ENCODE measurements at places on chromosomes 5 and 9. TPM values are rescaled to one million over a fixed set of nuclear protein-coding genes. Genes with fewer than 3 reads are reported as not detected.

Gene BTNL3
- total RNA-seq = not detected

DNA sequence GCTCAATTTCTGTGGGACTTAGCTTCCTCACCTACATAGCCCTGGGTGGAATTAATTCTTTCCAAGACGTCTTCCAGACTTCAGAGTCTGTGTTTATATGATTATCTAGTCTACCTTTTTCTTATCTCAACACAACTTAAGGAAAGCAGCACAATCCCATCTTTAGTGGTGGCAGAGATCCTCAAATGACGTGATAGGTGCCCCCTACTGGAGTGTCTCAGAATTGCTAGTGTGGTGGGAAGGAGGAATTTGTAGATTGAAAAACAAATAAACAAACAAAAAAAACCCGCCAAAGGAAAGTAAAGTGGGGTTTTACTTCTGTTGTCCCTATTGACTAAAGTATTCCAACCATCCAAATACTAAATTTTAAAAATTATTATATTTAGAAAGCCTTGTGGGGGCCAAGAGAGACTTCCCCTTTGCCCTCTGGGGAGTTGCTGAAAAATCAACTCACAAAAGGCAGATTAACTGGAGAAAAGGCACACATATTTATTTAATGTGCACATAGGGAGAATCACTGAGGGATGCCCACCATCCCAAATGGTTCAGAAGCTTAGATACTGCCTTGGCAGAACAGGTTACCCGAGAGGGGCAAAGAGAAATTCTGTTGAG, 283.3 kb downstream of the TMEM167A start:
- no peak for DNase-seq

Gene PPP3R2
- not detected for total RNA-seq

GRCh38 chr9:113187929-113188595, 33.0 kb downstream of the FKBP15 start:
- no peak for DNase-seq

Gene PRRX2
- not detected for total RNA-seq

- DNase-seq = no peak
These were observed 105.1 kb downstream of the FBN2 start for GRCh38 chr5:128432913-128433440.
